Naive B cell (primary cell): ENCODE measurements at places on chromosomes 13 and 19. TPM values are rescaled to one million over a fixed set of nuclear protein-coding genes. Genes with fewer than 3 reads are reported as not detected.

DNA sequence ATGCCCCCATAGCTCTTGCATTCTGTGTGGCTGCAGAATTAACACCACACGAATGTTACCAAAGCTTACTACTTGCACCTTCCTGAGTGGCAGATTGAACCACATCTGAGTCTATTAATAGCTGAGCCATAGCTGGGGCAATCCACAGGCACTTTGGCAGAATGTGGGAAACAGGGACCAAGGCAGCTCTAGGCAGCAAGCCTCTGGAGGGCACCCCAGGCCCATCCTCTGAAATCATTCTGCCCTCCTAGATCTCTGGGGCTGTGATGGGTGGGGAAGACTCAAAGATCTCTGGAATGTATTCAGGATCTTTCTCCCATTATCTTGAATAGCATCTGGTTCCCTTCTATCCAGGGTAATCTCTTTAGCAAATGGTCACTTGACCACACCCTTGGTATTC lies 139.3 kb downstream of the TNFRSF19 start:
- no peak for DNase-seq

The MCEMP1 gene
- polyA plus RNA-seq, result not detected

The SPRYD7 gene
- polyA plus RNA-seq, result 8.7 TPM

DNA sequence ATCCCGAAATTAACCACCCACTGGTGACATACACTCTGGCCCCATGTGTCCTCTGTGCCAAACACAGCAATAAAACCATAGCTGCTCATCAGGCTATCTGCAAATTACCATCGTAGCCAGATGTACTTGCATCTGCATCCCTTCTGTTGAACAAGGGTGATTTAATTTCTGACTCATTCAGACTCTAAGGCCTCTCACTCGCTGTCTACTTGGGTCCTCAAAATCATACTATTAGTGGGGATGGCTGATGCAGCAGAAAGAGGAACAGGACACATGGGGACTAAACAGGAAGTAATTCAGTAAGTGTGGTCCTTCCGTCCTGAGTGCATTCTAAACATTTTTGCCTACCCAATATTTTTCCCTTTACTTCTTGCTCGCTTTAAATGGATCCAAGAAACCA lies 2275.0 kb upstream of the PCDH20 start:
- DNase-seq, result no peak

The SLC10A2 gene
- not detected for polyA plus RNA-seq

DNA sequence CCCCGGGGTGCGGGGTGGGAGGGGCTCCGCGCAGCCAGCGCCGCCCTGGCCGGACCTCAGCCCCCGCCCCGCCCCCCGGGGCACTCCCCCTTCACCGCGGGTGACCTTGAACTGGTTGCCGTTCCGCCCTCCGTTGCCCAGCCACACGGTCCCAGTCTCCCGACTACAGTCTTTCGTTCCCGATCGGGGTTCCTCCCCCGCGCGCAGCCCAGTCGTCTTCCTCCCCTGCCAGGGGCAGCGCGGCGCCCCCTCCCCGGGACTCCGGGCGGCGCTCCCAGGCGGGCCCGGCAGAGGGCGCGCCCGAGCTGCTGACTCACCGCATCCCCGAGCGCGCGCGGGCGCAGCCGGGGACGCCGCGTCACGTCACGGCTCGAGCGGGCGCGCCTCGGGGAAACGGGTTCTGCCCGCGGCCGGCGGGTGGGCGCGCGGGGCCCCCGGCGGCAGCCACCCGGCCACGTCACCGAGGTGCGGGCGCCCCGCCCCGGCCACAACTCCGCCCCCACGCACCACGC lies 459 bp downstream of the MIDN start:
- peak; percentile 84 for DNase-seq
